ENCODE measurements at places on chromosomes 3 and 15. TPM values are rescaled to one million over a fixed set of nuclear protein-coding genes. Genes with fewer than 3 reads are reported as not detected.

TGM4 gene
- 0.39 TPM for total RNA-seq

TRH gene
- not detected for total RNA-seq

CLRN1 gene
- total RNA-seq: not detected

SLC35G2 gene
- 24.6 TPM for total RNA-seq

ATP1B3 gene
- total RNA-seq: 213 TPM

KY gene
- total RNA-seq: 0.07 TPM

STAB1 gene
- 0.17 TPM for total RNA-seq

GOLGA8T gene
- total RNA-seq: 1.9 TPM

P4HTM gene
- total RNA-seq: 16.0 TPM

CSTA gene
- total RNA-seq: 1.5 TPM

LNP1 gene
- total RNA-seq: 0.90 TPM

Measured in A549 treated with dexamethasone at 1 μM for 4 hours (cell line).